ENCODE measurements at places on chromosomes 5 and 9.

DNA sequence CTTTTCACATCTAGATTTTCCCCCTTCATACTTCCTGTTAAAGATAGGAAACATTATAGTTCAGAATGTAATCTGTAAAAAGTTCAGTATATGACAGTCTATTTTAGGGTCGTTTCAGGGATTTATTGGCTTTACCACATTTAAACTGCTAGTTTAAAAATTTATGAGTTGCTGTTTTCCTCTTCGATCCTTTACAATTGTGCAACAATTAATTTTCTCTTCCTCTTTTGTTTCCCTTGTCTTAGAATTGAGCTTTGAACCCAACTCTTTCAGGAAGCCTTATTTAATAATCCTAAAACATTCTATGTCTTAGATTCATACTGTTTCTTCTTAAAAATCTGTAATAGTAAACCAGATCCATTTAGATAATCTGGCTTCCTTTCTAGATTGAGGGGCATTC lies 16.4 kb downstream of the ZSWIM6 start:
- no peak for DNase-seq

GRCh38 chr5:44885903-44886302 lies 77.2 kb downstream of the MRPS30 start:
- no peak for DNase-seq

GRCh38 chr9:29176786-29177185 lies 1603.5 kb upstream of the C9orf72 start:
- no peak for DNase-seq

DNA sequence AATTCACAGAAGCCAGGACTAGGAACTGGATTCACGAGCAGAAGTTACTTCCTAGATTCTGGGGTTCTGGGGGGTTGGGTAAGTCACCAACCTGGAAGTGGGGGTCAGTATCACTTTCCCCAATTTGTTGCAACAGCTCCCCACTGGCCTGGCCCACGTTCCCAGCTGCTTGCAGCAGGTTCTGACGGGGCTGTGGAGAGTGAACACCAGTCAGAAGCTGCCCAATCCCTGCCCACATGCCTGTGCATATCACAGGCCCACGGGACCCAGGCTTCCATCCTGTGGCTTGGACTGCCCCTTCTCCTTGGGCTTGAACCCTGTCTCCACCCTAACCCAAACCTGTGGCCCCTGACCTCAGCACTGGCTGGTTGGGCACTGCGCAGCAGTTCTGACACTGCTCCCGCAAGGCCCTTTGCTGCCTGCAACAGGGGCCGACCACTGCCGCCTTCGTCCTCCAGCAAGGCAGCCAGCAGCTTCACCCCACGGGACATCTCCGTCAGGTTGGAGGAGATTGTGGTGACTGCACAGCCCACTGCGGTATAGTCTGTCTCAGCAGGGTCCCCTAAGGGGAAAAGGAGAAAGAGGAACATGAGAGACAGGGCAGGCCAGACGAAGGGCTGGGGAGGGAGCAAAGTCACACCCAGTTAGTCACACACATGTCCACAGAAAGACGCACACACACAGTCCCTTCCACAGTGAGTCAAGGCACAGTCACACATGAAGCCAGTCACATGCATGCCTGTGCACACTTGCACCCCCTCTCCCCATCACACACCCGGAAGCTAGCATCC lies 13.1 kb downstream of the TLN1 start:
- DNase-seq = no peak

- DNase-seq = no peak
Observed at GRCh38 chr9:101586651-101587050, 8.1 kb downstream of the PPP3R2 start.

- no peak for DNase-seq
Observed at GRCh38 chr9:133989625-133990365, 2.3 kb downstream of the VAV2 start.

DNA sequence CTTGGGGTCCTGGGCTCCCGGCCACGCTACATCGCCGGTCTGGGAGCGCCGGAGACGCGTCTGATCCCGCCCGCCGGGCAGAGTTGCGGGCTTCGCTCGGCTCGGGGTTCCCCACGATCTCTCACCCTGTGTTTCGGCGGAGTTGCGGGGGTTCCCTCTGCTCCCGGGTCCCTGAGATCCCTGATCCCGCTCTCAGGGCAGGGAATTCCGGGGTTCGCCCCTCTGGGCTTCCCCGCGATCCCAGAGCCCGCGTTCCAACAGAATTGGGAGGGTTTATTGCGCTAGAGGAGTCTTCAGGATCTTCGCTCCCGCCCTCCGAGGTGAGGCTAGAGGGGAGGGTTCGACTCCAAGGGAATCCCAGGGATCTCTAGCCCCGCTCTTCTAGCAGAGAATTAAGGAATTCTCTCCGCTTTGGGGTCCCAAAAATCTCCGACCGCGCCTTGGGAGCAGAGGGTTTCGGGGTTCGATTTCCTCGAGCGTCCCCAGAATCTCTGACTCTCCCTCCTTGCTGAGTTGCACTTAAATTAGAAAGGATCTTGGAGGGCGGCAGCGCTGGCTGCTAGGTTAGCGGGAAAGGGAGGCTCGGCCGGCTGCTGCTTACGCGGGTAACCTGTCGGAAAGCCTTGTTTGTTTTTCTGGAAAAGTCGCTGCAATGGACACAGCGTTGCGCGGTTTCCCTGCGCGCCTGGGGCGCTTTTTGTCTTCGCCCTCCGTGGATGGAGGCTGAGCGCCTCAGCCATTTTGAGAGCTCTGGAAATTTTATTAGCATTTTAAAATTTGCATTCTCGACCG lies 1.3 kb downstream of the DMRT1 start:
- no peak for DNase-seq

- DNase-seq = no peak
Observed at GRCh38 chr9:134299883-134300282, 26.4 kb upstream of the RXRA start.

- DNase-seq = no peak
Observed at GRCh38 chr5:82011761-82012160, 39.9 kb downstream of the ATG10 start.

DNA sequence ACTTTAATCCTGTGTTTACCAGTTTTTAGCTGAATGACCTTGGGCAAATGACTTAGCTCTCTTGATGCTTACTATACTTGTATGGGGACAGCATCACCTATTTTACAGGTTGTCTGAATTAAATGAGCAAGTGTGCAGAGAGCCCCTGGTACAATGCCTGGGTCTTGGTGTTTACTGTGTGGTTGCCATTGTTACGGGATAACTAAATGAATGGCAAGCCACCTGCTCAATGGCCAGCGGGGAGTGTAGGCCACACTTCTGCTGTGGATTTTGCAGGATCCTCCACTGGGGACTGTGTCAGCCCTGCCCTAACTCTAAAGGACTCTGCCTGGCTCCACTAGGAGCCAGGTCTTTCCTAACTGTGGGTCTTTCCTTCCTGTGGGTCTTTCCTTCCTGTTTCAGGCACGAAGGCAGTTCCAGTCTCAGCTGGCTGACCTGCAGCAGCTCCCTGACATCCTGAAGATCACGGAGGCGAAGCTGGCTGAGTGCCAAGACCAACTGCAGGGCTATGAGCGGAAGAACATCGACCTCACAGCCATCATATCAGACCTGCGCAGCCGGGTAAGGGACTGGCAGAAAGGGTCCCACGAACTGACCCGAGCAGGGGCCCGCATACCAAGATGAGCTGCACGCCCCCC lies 10.3 kb upstream of the GLE1 start:
- DNase-seq = no peak

DNA sequence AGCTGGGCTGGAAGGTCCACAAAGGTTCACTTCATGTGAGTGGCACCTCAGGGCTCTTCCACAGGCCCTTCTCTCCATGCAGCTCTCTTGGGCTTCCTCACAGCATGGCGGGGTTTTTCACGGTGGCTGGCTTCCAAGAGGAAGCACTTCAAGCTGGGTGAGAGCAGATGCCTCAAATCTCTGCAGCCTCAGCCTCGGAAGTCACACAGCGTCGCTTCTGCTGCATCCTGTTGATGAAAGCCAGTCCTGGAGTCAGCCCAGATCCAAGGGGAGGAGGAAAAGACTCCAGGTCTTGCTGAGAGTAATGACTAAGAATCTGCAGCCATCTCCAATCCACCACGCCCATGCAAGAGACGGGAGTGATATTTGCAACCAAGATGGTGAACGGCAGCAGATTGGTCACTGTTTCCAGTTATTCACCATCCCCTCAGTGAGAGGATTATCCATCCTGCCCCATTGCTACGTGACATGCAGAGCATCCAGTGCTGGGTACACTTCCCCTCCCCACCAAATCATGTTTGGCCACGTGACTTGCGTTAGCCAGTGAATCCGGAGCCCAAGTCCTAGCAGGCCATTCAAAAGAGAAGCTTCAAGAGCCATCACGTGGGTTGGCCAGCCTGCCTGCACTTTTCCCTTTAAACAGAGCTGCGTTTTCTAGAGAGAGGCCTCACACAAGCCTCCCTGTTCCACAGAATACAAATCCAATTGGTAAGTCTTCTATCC lies 173.9 kb downstream of the C9orf50 start:
- DNase-seq = no peak

- DNase-seq = no peak
Observed at GRCh38 chr5:115050866-115051265, 118.8 kb downstream of the TRIM36 start.

DNA sequence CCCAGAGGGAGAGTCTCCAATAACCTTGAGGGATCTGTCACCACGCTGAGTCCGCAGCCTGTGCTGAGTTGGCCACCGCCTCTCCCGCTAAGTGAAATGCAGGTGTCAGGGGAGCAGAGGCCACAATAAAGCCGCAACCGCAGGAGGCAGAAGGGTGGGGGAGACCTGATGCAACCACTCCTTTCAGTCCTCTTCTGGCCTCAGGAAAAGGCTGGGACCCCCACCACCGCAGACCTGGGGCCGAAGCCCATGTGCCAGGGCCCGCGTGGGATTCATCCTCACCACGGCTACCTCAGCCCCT lies 576 bp downstream of the MAP1B start:
- no peak for DNase-seq

- no peak for DNase-seq
Observed at GRCh38 chr5:175850119-175850845, 21.1 kb upstream of the CPLX2 start.
